ENCODE measurements at places on chromosomes 1 and 21. TPM values are rescaled to one million over a fixed set of nuclear protein-coding genes. Genes with fewer than 3 reads are reported as not detected.
A peak's percentile ranks its signal among the peaks of the same experiment; 100 is the strongest.

The B3GALT2 gene
- 2.5 TPM for polyA plus RNA-seq

The MMP23B gene
- not detected for polyA plus RNA-seq

The RGS8 gene
- not detected for polyA plus RNA-seq

- H3K4me3 ChIP-seq: no peak overlapping the region
- H3K4me1 ChIP-seq: no peaks in the 10 kb centered on the region
- H3K36me3 ChIP-seq: no peaks in the 10 kb centered on the region
- peaks cover 34% of the 10 kb centered on the region for H3K27me3 ChIP-seq
- no peak overlapping the region for H3K27ac ChIP-seq
- peak; percentile 38 for DNase-seq
Measured at GRCh38 chr1:18104546-18105100, 3.0 kb upstream of the IGSF21 start.

DNA sequence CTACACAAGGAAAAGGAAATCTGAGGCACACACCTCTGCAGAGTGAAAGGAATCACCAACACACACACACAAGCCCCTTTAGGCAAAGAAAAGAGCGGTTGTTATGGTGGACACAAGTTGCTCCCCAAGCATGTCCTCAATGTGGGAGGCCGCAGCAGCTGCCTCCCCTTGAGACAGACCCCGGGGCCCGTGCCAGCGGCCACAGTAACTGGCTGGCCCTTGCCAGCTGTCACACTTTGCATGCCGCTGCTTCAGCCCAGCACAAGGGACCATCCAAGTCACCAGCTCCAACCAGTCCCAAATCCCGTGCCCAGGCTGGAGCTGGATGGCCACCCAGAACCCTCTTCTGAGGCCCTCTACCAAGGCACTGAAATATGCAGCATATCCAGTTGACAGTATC, 2.9 kb upstream of the OLIG1 start:
- H3K27me3 ChIP-seq: peaks cover 85% of the 10 kb centered on the region
- H3K4me1 ChIP-seq: no peaks in the 10 kb centered on the region
- no peak for DNase-seq
- no peak overlapping the region for H3K4me3 ChIP-seq
- no peaks in the 10 kb centered on the region for H3K36me3 ChIP-seq

DNA sequence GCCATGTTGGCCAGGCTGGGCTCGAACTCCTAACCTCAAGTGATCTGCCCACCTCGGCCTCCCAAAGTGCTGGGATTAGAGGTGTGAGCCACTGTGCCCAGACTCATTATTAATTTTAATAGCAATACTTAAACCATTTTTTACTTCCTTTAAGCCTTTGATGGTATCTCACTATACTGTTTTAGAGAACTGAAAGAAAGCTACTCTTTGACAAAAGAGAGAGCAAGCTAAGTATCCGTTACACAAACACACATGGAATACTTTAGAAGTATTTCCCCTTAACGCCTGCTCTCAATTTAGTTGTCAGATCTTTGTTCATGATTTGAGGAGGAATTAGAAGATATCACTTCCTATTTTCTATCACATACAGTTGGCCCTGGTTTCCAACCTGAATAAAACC, 189.4 kb downstream of the COP1 start:
- no peak overlapping the region for H3K27ac ChIP-seq
- H3K36me3 ChIP-seq: peaks cover 3% of the 10 kb centered on the region

Measured in GM23248 (cell line).